A673 (cell line): ENCODE measurements at places on chromosomes 7 and 10. TPM values are rescaled to one million over a fixed set of nuclear protein-coding genes. Genes with fewer than 3 reads are reported as not detected.

Gene THAP5
- total RNA-seq: 38.1 and 39.4 TPM in 2 replicates

Gene FOXP2
- not detected in 2 replicates for total RNA-seq

Gene PNLIPRP2
- total RNA-seq: not detected in 2 replicates

Gene SLC26A3
- not detected in 2 replicates for total RNA-seq

Gene GIMAP1
- total RNA-seq: not detected in 2 replicates

Gene ADAM22
- 6.9 and 7.1 TPM in 2 replicates for total RNA-seq
